ENCODE measurements at places on chromosomes 13 and 19.

- no peak for DNase-seq
These were observed 8.2 kb downstream of the ZNF383 start for GRCh38 chr19:37226248-37226647.

DNA sequence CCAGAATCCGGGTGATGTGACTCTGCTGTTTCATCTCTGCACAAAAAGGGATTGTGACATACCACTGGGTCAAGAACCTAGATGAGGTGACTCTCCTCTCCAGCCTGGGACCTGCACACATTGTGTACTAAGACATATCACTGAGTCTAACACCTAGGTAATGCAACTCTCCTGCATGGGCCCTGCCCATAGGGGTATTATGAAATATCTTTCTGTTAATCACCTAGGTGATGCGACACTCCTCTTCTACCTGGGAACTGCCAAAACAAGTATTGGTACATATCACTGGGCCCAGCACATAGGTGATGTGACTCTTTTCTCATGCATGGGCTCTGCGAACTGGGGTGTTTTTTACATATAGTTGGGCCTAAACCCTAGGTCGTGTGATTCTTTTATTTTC lies 35.5 kb upstream of the ZNF254 start:
- no peak for DNase-seq

- DNase-seq = no peak
These were observed 146.2 kb downstream of the SHISA2 start for GRCh38 chr13:25905611-25906010.

DNA sequence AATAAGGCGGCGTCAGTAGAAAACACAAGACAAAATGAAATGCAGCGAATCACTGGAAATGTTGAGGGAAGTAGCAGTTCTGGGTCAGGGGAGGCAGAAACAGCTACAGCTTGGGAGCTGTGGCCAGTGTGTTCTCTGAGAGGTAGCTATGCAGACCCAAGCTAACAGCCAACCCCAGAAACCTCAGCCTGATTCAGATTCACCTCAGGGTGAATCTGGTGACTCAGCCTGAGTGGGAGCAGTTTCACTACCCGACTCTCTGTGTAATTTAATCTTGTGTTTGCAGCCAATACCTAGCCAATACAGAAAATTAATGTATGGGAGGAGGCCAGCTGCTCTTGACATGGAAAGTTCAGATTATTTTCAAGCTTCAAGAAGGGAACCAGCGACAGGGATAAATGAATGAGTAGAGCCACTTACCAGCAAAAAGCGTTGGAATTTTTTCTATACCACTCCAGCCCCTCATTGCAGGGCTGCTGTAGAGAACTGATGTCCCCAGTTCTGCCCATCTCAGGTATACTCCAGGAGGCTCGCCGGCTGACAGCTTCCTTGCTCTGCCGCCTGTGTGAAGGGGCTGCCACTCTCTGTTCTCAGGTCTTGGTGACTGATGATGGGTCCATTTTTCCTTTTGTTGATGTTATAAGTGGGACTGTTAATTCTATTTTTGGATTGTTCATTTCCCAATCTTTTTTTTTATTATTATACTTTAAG lies 8.9 kb downstream of the IGFL3 start:
- peak; percentile 10 for DNase-seq

DNA sequence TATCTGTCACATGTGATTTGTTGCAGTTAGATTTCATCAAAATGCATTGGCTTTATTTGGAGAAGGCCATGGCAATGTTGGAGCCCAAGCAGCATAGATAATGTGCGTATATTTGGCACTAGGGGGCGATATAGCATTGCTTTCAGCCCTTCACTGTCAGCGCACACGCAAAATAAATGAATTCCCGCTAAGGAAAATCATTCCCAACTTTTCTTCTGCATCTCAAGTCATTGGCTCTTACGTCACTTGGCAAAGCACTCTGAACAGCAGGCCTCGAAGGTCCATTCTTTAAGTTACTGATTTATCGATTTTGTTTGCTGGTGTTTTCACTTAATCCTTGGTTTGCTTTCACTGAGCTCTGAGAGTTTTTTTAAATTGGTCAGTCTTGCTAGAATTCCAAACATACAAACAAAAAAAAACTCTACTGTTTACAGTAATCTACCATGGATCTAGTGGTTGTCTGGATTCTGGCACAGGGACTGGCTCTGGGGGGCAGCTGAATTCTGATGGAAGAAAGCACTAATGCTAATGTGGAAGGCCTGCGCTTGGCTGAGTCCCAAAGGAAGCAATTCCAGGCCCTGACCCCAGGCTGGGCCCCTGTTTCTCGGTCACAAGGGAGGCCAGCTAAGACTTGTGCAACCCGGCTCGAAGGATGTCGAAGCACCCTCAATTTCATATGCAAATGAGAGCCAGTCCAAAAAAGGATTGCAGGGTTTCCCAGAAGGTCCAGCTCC lies 97.7 kb upstream of the IPO5 start:
- peak; percentile 70 for DNase-seq

- no peak for DNase-seq
These were observed 17.6 kb downstream of the TMEM38A start for GRCh38 chr19:16678498-16678897.

DNA sequence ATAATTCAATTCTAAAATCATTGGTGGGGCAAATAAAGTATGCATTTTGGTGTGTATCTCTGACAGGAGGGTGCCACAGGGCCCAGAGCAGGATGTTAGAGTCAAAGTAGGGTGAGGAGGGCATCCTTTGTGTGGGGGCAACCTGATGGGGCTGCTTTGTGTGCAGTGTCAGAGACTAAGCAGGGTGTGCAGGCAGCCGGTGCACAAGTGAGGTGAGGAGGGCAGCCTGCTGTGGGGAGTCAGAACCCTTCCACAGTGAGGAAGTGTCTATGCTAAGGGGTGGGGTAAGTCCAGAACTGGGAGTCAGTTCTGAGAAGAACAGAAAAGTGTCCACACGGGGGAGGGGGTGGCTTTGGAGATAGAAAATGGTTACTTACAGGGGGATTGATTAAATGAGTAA lies 40.7 kb downstream of the RB1 start:
- DNase-seq = no peak

Measured in DMS53 (cell line).